ENCODE measurements at places on chromosomes 16 and 17. TPM values are rescaled to one million over a fixed set of nuclear protein-coding genes. Genes with fewer than 3 reads are reported as not detected.

KRTAP3-1 gene
- total RNA-seq = not detected

VTN gene
- 2.7 TPM for total RNA-seq

- DNase-seq = no peak
These were observed 847 bp downstream of the ZDHHC7 start for GRCh38 chr16:85010446-85010930.

GRCh38 chr17:45332989-45333701 is 16.3 kb upstream of the MAP3K14 start:
- DNase-seq = peak; percentile 54

MRTFB gene
- 103 TPM for total RNA-seq

DNA sequence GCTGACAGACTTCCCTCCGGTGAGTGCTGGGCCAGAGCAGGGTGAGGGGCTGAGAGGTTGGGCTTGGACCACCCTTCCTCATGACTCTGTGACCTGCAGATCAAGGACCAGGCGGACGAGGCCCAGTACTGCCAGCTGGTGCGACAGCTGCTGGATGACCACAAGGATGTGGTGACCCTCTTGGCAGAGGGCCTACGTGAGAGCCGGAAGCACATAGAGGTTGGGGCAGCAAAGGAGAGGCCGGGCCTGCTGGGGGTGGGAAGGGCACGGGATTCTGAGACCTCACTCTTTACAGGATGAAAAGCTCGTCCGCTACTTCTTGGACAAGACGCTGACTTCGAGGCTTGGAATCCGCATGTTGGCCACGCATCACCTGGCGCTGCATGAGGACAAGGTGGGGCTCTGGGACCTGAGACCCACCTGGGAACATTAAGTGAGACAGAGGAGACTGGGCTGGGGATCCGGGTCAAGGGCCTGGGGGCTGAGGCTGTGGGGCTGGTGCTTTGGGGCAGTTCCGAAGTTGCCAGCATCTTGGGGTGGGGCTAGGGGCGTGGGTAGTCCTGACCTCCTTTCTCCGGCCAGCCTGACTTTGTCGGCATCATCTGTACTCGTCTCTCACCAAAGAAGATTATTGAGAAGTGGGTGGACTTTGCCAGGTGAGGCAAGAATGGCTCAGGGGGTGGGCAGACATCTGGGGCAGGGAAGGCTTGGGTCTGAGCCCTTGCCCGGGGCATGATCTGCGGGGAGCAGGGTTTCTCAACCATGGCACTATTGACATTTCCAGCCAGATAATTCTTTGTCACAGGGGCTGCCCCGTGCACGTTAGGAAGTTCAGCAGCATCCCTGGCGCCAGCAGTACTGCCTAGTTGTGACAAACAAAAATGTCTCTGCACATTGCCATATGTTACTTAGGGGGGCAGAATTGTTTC is 2.2 kb downstream of the BCKDK start:
- DNase-seq = no peak

DNA sequence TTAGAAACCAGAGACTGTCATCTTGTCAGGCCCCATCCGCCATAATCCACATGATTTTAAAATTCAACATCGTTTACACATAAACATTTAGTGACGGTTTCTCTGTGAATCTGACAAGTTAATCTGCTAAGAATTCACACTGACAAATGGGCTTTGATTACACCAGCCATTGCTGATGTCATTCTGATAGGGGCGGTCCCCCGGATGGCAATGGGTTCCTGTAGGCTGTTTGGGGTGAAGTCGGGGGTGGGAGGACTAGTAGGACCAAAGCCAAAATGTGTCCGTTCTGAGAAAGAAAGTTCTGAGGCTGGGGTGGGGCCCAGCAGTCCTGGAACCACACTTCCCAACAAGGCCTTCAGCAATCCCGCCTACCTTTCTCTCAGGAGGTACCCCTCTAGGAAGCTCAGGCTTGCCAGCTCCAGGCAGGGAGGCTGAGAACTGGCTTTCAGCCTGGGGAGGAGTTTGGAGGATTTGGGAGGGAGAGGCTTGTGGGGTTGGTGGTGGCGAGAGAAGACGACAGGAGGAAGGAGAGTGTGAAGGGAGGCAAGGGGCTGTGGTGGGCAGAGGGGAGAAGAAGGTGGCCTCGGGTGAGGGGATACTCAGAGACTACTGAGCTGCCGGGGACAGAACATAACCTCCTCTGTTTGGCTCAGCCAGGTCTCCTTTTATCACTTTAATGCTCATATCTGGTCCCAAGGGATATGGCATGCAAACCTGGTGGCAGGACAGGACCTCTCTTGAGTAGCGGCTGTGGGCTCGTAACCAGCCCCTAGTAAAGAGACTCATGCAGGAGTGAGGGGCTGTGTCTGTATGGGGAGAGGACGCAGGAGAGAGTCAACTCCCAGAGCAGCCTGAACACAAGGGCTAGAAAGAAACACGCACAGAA is 8.6 kb downstream of the HIC1 start:
- DNase-seq = no peak

DNA sequence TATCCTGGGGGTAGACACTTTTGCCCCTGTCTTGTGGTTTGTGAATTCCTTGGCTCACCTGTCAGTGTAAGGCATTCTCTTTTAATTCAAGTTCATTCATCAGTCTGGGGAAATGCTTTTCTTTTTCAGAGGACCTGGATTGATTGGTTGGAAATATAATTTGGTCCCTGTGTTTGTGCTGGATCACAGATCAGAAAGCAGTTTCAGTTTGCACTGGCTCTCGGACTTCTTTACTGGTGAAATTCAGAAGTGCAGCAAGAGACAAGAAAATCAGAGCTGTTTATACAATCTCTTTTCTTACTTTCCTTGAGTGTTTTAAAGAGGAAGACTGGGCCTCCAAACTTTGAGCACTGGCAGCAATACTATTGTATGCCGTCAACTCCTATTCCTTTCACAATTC is 161.8 kb upstream of the KCNJ16 start:
- DNase-seq = no peak

GRCh38 chr16:64417711-64418227 is 704.1 kb downstream of the CDH11 start:
- no peak for DNase-seq

DNA sequence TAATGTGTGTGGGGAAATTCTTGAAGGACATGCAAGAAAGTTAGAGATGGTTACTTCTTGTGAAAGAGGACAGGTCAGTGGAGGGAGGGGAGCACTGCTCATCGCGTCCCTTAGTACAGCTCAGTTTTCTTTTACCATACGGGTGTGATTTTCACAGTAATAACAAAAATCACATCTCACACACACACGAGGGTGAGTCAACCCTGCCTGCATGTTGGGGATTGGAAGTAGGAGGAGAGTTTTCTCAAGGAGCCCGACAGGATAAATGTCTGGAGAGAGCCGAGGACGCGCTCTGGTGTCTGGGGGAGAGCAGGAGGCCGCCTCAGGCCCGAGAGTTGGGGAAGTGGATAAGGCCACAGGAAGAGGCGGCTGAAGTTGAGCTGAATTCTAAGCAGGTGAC is 16.4 kb downstream of the PLCD3 start:
- no peak for DNase-seq

DNA sequence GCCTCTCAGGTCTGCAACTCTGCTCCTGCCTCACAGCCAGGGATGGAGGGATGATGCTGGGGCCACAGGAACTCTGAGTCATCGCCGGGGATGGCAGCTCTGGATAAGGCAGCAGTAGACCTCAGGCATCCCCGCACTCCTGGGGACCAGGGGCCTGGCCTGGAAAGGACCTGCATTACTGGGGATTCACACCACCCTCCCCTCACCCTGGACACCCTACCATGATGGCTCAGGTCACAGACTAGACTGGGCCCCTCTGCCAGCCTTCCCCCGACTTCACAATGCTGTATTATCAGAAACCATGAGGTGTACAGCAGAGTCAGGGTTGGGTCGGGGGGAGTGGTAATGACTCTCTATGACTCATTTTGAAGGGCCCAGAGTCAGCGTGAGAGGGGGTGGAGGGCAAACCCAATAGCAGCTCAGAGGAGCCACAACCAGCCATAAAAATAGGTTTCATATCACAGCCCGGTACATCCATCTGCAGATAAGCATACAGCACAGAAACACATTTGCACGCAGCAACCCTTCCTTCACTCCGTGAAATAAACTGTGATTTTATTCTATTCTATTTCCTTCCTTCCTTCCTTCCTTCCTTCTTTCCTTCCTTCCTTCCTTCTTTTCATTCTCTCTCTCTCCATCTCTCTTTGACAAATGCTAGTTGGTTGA is 28.8 kb downstream of the DYNLRB2 start:
- DNase-seq = no peak

KCNH6 gene
- total RNA-seq = not detected

- no peak for DNase-seq
These were observed 50.0 kb downstream of the VMP1 start for GRCh38 chr17:59757470-59757869.

KRT40 gene
- total RNA-seq = not detected

CD7 gene
- total RNA-seq = 5.2 TPM

GRCh38 chr17:58252141-58252540 is 13.8 kb downstream of the LPO start:
- DNase-seq = peak; percentile 85

GAS2L2 gene
- total RNA-seq = not detected

- no peak for DNase-seq
These were observed 7.6 kb downstream of the CCDC102A start for GRCh38 chr16:57528499-57529390.

GRCh38 chr17:29292992-29293889 is 707 bp downstream of the NUFIP2 start:
- DNase-seq = no peak

MMP2 gene
- 296 TPM for total RNA-seq

SCRN2 gene
- total RNA-seq = 33.1 TPM

CEMP1 gene
- not detected for total RNA-seq

- DNase-seq = no peak
These were observed 290 bp upstream of the KRTAP4-1 start for GRCh38 chr17:41185001-41185400.

DNA sequence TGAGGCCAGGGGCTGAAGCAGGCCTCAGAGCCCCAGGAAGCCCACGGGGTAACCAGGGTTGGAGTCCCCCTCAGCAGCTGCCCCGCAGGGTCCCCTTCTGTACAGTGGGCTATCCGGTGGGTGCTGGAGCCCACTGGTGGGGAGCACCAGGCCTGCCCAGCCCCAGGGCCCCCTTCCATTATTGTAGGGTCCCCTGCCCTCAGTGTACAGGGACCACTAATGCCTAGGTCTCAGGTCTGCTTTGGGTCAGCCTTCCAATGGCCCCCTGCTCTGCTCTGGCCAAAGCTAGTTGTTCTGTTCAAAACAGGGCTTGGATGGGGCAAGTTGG is 1.1 kb downstream of the ADAM11 start:
- no peak for DNase-seq

GRCh38 chr16:54213322-54213721 is 73.3 kb downstream of the IRX3 start:
- DNase-seq = no peak

GRCh38 chr17:43665937-43666236 is 4.2 kb upstream of the MEOX1 start:
- DNase-seq = no peak

- no peak for DNase-seq
These were observed 3.9 kb downstream of the GFAP start for GRCh38 chr17:44911133-44912001.

TEX19 gene
- not detected for total RNA-seq

- no peak for DNase-seq
These were observed 1879.9 kb downstream of the TP53TG3F start for GRCh38 chr16:35339337-35339736.

ABCC12 gene
- total RNA-seq = not detected
